Nucleus accumbens (tissue), 56 donors: ENCODE measurements at places on chromosomes 12 and 14.

- no peak for DNase-seq
Observed at GRCh38 chr12:34303091-34303870, 281.0 kb downstream of the ALG10 start.

DNA sequence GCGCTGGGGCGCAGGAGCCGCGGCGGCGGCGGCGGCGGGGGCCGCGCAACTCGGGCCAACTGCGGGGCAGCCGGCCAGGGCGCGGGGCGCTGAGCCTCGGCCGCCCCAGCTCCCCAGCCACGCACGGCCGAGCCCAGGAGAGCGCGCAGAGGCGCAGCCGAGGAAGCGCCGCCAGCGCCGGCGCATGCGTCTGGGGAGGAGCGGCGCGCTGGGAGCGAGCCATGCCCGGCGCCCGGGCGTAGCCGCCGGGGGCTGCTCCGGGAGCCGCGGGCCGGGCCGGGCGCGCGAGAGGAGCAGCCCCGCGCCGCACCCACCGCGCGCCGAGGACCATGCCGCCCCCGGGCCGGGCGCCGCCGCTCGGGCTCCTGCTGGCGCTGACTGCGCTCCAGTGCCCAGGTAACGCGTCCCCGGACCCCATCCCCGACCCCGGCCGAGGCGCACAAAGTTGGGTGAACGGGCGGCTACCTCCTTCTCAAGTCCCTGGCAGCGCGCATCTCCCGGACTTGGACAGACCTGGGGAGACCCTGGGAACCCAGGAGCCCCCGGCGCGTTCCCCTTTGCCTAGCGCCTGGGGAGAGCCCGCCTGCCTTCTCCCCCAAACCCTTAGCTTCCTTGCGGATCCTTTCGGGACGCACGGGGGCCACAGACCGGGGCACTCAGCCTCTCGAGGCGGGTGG, 121.4 kb downstream of the AACS start:
- DNase-seq: no peak

DNA sequence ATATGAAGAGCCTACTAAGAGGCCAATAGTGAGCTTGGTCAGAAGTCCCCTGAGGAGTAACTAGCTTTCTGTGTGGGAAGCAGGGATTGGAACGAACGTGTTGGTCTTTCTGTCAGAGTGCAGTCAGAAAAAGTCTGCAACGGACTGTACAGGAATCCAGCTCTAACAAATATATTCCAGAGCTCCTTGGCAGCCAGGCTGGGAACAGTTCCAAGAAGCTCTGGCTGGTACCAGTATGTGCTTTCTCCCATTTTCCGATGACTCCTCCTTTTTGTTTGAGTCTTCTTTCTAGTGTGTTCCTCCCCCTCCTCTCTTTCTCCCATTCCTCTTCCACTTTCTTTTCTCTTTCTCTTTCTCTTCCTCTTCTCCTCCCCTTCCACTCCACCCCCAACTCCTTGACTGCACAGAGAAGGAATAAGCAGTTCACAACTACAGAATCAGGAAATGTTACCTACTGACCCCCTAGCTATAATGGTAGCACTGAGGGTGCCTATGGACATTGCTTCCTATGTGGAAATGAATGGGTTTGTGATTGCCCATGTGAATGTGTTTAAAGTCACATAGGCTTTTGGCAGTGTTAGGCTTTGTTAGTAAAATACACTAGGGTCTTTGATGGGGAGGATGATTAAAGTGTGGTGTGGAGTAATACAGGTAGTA, 59.9 kb downstream of the TTLL5 start:
- no peak for DNase-seq

GRCh38 chr14:65927931-65928356, 515.4 kb downstream of the FUT8 start:
- DNase-seq: no peak

DNA sequence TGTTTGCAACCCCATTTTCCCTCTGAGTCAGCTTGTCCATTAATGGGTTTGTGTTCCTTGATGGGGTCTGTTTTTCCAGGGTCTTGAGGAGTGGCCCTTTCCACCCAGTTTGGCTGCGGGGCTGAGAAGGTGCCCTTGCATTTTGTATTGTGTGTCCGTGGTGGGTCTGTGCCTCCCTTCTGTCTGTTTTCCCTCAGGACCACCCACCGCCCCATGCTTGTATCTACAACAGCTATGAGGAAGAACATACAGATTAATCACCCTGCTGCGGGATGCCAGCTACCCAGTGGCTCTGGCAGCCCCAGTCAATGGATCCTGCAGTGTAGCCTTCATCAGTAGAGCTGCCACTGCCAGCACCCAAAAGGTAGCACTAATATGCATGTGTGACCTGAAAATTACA, 235.7 kb downstream of the CACNA1C start:
- DNase-seq: no peak

DNA sequence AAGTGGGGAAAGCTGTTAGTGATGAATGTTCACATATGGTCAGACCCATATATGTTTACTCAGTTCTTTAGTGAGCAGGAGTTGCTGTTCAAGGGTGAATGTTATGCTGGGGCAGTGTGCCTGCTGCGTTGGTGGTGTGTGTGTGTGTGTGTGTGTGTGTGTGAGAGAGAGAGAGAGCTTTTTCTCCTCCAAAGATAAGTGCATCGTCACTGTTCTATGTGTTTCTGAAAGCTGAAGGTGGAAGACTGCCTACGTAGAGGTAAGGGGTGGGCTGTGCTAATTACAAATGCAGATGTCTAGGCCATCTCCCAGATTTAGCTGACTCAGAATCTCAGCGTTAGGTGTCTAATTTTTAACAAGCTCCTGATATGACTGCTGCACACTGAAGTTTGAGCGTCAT, 10.5 kb downstream of the GABARAPL1 start:
- DNase-seq: no peak

DNA sequence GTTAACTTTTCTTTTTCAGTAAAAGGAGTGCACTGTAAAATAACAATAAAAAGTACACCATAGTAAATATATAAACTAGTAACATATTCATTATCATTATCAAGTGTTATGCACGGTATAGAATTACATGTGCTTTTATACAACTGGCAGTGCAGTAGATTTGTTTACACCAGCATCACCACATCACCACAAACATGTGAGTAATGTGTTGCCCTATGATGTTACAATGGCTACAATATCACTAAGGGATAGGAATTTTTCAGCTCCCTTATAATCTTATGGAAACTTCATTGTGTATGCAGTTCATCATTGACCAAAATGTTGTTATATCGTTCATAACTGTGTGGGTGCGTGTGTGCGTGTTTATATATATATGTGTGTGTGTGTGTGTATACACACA, 23.5 kb upstream of the NEDD1 start:
- no peak for DNase-seq

- DNase-seq: no peak
Observed at GRCh38 chr12:98821232-98821631, 176.1 kb downstream of the APAF1 start.
